Epithelial cell of prostate (primary cell): ENCODE measurements at places on chromosomes 1 and 21.

GRCh38 chr1:112446411-112446810 lies 50.4 kb downstream of the CTTNBP2NL start:
- DNase-seq = no peak

DNA sequence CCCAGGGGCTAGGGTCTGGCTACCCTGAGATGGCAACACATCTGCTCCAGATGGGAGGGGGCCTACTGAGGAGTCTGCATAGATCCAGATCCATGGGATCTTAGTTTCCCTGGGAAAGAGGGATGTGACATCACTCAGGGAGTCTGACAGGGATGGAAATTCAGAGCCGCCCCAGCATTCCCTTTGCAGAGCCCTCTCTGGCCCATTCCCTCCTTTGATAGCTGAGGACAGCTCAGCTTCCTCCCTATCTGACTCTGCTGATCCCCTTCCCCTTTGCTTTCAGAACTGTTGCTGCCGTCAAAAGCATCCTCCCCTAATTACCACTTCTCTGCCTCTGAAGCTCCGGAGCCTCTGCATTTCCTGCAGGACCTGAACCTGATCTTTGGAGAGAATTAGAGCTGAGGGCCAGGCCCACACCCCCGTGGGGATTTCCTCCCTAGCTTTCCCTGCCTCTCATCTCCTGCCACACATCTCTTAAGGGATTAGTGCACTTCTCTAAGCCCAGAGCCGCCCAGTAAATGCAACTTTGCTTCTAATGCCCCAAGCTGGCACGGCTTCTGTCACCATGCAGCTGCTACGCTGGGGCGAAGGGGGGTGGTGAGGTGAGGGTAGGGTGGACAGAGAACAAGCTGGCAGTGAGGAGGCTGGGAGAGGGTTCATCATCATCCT lies 9.5 kb upstream of the ASCL5 start:
- no peak for DNase-seq

DNA sequence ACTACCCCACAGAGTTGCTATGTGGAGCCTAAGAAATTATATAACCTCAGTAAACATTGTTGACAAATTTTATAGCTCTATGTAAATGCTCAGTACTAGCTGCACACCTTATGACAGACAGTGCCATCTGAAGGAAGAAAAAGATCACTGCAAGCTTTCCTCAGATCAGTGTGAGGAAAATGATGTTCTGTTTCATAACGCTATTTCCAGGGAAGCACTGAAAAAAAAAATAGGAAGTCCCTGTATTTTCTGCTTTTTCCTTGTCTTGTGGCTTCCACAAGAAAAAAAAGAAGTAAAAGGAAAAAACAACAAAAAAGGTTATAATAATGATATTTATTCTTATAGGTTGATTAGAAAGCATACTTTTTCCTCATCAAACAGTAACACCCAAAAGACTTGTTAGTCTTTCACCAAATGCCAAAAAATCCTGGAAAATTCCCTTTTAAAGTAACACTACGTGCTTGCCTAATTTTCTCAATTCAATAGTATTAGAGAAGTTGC lies 23.2 kb downstream of the LYST start:
- peak; percentile 18 for DNase-seq

- DNase-seq = no peak
These were observed 56.7 kb upstream of the PUM1 start for GRCh38 chr1:31122101-31122735.

GRCh38 chr1:169326261-169326955 lies 41.2 kb downstream of the NME7 start:
- DNase-seq = no peak

DNA sequence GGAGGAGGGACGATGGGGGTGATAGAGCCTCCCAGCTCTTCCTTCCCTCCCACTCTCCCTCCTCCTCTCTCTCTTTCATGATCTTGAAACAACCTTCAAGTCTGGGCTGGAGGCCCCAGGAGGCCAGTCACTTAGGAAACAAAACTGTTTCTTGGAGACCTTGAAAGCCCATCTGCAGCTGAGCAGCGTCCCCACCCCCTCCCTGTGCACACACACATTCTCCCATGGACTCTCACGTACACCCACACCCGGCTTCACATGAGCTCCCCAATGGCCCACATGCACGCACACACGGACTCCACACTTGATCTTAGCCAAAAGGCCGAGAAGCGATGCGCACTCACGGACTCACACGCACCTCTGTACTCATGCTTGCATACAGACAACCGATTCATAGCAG lies 3.2 kb upstream of the ATP1A2 start:
- no peak for DNase-seq

DNA sequence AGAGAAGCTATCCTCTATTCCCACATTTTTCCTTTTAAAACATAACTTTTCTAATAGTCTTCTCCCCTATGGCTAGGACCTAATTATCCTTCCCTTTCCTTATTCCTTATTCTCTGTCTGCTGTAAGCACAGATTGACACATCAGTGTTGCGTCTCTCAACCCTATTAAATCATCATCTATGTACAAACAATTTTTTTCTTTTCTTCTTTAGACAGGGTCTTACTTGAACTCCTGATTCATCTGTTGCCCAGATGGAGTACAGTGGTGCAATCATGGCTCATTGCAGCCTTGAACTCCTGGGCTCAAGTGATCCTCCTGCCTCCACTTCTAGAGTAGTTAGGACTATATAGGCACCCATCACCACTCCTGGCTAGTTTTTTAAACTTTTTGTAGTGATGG lies 8.3 kb downstream of the KLHDC9 start:
- DNase-seq = no peak

DNA sequence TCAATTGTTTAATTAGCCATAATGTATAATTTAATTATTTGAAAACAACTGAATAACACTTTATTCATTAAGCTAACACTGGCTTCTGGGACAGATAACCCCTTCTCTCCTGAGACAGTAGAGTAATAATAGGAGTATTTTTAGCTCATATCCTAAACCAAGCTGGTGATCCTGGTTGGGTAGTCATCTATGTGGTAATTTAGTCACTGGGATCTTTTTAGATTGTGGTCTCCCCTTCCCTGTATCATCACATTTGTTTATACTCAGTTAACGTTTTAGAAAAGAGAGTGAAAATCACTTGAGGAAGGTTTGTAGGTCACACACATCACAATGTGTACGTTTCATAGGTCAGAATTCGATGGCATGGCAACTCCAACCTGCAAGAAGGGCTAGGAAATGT lies 1356.6 kb upstream of the ADGRL2 start:
- DNase-seq = no peak

GRCh38 chr1:31072304-31072746 lies 6.8 kb upstream of the PUM1 start:
- no peak for DNase-seq

- DNase-seq = peak; percentile 68
These were observed 229.2 kb upstream of the CAMK1G start for GRCh38 chr1:209354111-209354839.

DNA sequence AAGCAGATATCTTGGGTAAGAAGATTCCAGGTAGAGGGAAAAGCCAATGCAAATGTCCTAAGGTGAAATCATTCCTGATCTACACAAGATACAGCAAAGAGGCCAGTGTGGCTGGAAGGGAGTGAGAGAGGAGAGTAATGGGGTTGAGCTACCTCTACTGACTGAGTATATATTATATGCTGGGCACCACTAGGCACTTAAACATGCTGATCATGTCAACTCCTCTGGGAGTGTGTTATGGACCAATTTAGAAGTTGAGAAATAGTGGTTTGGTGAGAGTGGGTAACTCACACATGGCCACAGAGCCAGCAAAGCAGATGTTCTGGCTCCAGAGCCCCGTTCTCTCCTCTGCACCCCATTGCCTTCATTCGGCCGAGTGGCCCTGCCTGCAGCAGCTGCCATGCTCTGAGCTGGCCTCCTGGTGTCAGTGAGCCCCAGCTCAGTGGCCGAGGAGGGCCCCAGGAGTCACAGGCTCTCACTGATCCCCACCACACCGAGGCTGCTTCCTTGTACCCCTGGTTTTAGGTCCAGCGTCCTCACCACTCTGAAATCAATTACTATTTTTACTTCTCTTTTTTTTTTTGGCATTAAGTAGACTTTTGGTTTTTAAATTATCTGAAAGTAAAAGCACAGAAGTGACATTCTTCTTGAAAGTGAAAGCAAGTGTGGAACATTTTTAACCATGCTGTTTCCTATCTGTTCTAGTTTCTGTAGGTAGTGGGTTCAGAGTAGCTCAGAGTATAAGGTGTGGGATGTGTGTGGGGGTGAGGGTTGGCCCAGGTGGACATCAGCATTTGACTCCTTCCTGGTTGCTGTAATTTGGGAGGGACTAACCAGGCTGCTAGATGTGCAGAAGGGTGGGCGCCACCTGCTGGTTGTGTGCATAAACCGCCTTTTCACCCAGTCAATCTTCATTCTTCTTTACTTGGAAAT lies 45.8 kb upstream of the CRNN start:
- no peak for DNase-seq

- DNase-seq = no peak
These were observed 203.2 kb downstream of the APP start for GRCh38 chr21:25967181-25967900.
